ENCODE measurements at places on chromosomes 16 and 17. TPM values are rescaled to one million over a fixed set of nuclear protein-coding genes. Genes with fewer than 3 reads are reported as not detected.

GRCh38 chr16:49947907-49948678 lies 76.9 kb upstream of the CNEP1R1 start:
- no peak for DNase-seq
- H3K4me1 ChIP-seq: no peaks in the 10 kb centered on the region
- H3K27me3 ChIP-seq: no peaks in the 10 kb centered on the region

GRCh38 chr17:40493697-40494096 lies 7.7 kb downstream of the TNS4 start:
- H3K4me3 ChIP-seq: no peak overlapping the region
- H3K27ac ChIP-seq: no peak overlapping the region
- H3K36me3 ChIP-seq: no peaks in the 10 kb centered on the region
- peaks cover 62% of the 10 kb centered on the region for H3K4me1 ChIP-seq

SLC38A8 gene
- total RNA-seq: not detected

GRAP gene
- 0.50 TPM for total RNA-seq

DNA sequence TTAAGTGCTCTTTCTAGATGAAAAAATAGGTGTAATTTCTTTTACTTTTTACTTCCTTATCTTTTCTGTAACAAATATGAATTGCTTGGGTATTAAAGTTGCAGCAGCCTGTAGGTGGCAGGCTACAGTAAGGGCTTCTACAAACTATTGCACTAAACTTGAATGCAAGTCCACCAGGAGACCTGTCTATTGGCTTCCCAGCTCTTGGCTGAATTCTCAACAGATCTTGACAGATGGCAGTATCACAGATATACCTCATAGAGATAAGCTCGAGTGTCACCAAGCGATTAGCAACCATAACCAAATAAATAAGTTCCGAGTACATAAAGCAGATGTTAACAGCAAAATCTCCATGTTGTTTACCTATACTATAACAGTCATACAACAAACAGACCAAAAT lies 5.9 kb downstream of the BBS2 start:
- H3K4me1 ChIP-seq: peaks cover 14% of the 10 kb centered on the region
- peaks cover 10% of the 10 kb centered on the region for H3K36me3 ChIP-seq
- H3K27me3 ChIP-seq: no peaks in the 10 kb centered on the region
- no peak overlapping the region for H3K27ac ChIP-seq
- H3K4me3 ChIP-seq: no peak overlapping the region

DNA sequence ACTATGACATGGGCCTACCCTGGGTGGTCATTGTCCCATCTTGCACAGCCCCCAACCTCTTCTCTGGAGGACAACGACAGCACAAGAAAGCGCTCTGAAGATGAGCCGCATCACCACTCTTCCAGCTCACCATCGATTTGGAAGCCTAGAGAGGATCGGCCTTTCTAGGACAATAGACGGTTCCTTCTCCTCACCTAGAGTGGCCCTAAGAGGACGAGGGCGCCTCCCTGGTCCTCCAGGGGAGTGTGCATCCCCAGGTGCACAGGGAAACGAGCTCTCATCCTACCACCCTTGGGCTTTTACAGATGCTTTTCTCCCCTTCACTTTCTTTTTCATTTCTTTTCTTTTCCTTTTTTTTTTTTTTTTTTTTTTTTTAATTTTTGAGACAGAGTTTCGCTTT lies 20.3 kb upstream of the SLC52A1 start:
- H3K27me3 ChIP-seq: peaks cover 12% of the 10 kb centered on the region
- H3K27ac ChIP-seq: no peak overlapping the region
- peaks cover 3% of the 10 kb centered on the region for H3K36me3 ChIP-seq
- no peak overlapping the region for H3K4me3 ChIP-seq
- H3K4me1 ChIP-seq: no peaks in the 10 kb centered on the region

KLHDC4 gene
- 60.5 TPM for total RNA-seq

DNA sequence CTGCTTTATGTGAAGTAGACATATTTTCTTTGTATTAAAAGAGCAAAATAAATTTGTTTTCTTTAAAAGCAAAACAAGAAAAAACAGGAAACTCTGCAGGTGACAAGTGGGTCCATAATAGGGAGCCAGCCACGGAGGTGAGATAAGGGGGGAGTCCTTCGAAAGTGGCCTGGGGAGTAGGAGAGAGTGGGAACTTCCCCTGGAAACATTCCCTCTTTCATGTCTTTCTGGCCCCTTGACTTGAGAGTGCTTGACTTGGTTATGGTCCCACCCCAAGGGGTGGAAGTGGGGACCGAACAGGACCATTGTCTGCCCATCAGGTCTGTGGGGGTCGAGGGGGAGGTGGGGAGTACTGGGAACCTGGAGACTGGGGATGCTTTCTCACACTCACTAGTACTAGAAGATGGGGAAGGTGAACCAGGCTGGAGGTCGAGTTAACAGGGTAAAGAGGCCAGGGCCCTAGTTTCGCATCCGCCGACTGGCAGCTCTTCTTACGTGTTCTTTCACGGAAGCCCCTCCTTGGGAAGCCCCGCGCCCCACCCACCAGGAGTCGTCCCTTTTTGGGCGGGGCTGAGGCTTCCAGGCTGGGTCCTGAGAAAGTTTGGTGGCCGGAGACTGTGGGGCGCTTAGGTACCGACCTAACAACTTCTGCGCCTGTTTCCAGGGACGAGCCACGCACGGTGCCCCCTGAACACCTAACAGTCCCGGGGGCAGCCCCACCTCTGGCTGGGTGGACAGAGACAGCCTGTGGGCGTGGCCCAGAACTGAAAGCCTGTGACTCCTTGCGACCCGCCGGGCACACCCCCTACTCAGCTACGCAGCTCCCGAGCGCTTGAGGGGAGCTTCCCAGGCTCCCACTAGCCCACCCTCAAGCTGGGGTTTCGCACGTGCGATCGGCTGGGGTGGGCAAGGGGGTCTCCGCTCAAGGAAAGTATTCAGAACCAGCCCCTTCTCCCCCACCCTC lies 790 bp downstream of the TRADD start:
- no peak overlapping the region for H3K27ac ChIP-seq
- peaks cover 2% of the 10 kb centered on the region for H3K36me3 ChIP-seq
- H3K4me1 ChIP-seq: peaks cover 25% of the 10 kb centered on the region
- H3K27me3 ChIP-seq: peaks cover 100% of the 10 kb centered on the region
- peak; percentile 48 for DNase-seq

KCNH4 gene
- total RNA-seq: 0.24 TPM

DNA sequence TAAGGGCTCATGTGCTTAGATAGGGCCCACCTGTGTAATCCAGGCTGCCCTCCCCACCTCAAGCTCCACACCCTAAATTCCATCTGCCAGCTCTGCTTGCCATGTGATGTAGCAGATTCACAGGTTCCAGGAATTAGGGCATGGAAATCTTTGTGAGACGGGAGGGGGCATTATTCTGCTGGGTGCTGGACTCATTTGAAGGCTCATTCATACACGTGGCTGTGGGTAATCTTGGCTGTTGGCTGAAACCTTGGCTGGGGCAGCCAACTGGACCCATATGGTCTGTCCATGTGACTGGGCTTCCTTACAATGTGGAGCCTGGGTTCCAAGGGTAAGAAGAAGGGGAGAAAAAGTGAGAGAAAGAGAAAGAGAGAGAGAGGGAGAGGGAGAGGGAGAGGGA lies 115.1 kb downstream of the CYLD start:
- H3K27me3 ChIP-seq: no peaks in the 10 kb centered on the region
- no peaks in the 10 kb centered on the region for H3K36me3 ChIP-seq
- H3K27ac ChIP-seq: no peak overlapping the region
- no peak overlapping the region for H3K4me3 ChIP-seq
- peaks cover 6% of the 10 kb centered on the region for H3K4me1 ChIP-seq

GRCh38 chr16:89442990-89443726 lies 47.2 kb downstream of the ANKRD11 start:
- no peak for DNase-seq
- H3K36me3 ChIP-seq: no peaks in the 10 kb centered on the region
- peak overlapping the region; percentile 73 for H3K27ac ChIP-seq

DNA sequence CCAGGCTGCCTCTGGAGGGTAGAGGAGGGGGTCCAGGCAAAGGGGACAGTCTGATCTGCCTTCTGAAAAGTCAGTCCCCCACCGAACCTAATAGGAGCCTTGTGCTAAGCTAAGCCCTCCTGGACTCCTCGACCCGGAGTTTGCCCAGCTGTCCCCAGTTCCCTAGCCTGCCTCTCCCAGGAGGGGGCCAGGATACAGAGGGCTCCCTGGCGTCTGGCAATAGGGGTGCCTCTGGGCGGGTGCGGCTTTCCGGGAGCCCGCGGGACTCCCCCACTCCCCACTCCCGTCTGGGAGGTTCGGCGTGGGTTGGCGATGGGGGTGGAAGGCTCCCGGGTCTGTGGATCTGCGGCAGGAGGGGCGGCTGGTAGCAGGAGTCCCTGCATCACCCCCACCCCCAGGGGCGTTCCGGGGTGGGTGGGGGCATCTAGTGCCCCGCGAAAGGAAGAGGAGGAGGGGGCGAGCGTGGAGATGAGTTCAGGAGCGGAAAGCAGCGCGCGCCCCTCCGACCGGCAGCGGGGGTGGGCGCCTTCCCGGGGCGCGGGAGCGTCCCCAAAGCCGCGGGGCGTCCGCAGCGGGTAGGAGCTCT lies 1.2 kb downstream of the GSG1L start:
- no peak for DNase-seq
- peak overlapping the region; percentile 63 for H3K4me3 ChIP-seq
- peaks cover 5% of the 10 kb centered on the region for H3K4me1 ChIP-seq
- peaks cover 61% of the 10 kb centered on the region for H3K27me3 ChIP-seq
- no peaks in the 10 kb centered on the region for H3K36me3 ChIP-seq

DNA sequence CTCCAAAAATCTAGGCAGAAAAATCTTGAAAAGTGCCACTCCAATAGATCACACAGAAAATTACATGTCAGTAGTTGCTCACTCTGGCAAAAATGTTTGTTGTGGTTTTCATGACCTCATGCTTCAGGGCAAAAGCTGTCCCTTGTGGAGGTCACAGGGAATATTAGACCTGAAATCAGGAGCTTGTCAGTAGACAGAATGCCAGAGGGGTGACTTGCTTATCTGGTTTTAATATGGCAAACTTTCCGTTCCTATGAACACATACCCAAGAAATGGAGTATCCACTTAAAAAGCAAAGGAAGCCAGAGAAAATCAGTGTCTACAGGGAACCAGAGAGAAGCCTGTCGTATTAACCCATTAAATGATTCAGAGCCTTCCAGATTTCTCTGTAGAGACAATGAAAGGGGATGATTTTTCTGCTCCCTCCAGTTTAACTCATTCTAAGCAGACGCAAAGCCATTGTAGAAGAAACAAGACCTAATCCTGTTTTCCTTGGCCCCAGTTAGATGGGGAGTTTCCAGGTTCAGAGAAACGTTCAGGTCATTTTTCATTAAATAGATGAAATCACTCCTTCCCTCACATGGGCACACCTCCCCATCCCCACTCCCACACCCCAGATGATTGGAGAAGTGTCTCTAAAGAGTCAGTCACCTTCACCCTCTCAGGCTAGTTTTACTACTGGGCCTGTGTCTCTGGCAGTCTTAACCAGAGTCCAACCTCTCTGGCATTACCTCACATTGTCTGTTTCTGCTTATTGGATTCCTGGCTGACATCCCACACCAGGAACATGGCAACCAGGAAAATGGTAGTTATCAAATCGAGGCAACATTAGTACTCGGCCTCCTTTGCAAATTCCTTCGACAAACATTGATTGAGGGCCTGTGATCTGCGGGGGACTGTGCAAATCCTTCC lies 6.0 kb downstream of the SOX9 start:
- DNase-seq: no peak
- peaks cover 45% of the 10 kb centered on the region for H3K4me1 ChIP-seq
- no peak overlapping the region for H3K27ac ChIP-seq

- no peak for DNase-seq
- H3K27ac ChIP-seq: no peak overlapping the region
- peaks cover 78% of the 10 kb centered on the region for H3K36me3 ChIP-seq
- H3K27me3 ChIP-seq: peaks cover 12% of the 10 kb centered on the region
Measured at GRCh38 chr16:7044331-7044730, 288.3 kb upstream of the RBFOX1 start.

DNA sequence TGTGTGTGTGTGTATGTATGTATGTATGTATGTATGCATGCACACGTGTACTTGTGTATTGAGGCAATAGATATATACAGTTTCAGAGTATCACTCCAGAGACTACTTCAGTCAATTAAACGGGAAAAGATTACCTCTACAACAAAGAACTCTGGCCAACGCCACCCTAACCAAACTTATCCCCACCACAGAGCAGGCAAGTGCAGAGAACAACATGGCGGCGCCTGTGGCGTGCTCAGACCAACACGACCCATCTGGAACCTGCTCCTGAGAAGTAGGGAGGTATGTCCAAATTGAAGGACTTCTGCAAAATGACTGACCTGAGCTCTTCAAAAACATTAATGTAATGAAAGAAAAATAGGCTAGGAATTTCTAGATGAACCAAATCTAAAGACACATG lies 12.4 kb downstream of the USP22 start:
- no peak overlapping the region for H3K4me3 ChIP-seq
- H3K27ac ChIP-seq: peak overlapping the region; percentile 73
- H3K4me1 ChIP-seq: peaks cover 61% of the 10 kb centered on the region

- peaks cover 18% of the 10 kb centered on the region for H3K27me3 ChIP-seq
- DNase-seq: peak; percentile 89
- no peaks in the 10 kb centered on the region for H3K36me3 ChIP-seq
- H3K4me3 ChIP-seq: peak overlapping the region; percentile 81
- H3K4me1 ChIP-seq: peaks cover 32% of the 10 kb centered on the region
Measured at GRCh38 chr17:29179232-29180033, 765 bp downstream of the MYO18A start.

ARL5C gene
- not detected for total RNA-seq

GAS7 gene
- total RNA-seq: 13.9 TPM

GRCh38 chr17:15039366-15039765 lies 225.8 kb downstream of the PMP22 start:
- H3K4me1 ChIP-seq: peaks cover 59% of the 10 kb centered on the region
- no peak overlapping the region for H3K4me3 ChIP-seq
- no peak overlapping the region for H3K27ac ChIP-seq

DNA sequence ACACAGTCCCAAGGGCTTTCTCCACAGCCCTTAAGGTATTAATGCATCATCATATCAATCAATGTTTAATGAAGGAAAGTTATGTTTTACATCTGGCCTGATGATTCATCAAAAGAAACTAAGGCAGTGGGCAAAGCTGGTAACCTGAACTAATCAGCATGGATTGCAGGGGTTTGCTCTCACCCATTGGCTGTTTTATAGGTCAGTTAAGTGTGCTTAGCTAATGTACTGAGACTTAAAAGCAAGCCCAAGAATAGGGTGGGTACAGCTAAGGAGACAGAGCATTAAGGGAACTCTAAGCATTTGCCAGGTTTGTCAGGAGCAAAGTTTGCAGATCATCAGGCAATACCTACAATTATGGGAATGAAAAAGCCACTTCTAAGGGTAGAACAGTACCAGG lies 1247.6 kb downstream of the CDH8 start:
- peaks cover 7% of the 10 kb centered on the region for H3K4me1 ChIP-seq
- H3K27me3 ChIP-seq: no peaks in the 10 kb centered on the region
- no peak overlapping the region for H3K4me3 ChIP-seq
- no peak overlapping the region for H3K27ac ChIP-seq
- DNase-seq: no peak

Data from WTC11 (cell line).